ENCODE measurements at places on chromosomes 2 and 18.

DNA sequence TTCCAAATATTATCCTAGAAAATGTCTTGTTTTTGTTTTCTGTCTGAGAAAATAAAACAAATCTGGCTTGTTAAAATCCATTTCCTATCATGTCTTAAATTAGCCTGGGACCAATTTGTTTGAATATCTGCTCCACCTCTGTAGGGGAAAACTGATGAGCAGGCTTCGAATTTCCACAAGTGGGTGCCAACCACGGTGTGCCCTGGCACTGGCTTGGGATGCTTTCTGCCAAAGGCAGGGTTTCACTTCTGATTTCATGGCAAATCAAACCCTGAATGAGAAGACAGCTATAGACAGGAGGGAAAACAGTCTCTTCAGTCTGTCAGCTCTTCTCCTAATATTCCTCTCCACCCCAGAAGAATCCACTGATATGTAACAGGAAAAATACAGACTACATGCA, 33.7 kb upstream of the STAT4 start:
- no peak for DNase-seq

DNA sequence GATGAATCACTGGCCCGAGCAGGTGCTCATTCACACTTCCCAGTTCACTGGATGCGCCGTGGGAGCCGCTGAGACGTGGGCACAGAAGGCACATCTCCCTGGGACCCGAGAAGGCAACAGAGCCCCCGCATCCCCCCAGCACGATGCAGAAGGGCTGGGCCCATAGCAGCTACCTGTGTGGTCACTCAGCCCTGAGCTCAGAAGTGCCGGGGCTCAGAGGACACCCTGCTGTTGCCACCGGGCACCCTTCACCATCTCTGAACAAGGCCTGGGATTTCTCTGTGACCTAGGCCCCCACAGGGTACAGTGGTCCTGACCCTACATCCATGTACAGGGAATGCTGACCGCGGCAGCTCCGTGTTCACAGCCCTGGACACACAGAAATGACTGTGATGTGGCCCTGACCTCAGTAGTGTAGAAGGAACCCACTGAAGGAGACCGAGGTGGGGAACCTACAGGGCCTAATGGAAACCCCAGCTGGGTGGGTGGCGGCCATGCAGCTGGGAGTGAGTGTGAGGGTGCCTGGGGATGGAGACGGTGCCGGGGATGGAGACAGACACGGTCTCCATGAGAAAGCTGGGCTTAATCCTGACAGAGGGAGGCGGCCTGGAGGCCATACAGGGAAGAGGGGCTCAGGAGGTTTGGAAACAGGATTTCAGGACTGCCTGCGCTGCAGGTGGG, 111.9 kb upstream of the OTOS start:
- no peak for DNase-seq

DNA sequence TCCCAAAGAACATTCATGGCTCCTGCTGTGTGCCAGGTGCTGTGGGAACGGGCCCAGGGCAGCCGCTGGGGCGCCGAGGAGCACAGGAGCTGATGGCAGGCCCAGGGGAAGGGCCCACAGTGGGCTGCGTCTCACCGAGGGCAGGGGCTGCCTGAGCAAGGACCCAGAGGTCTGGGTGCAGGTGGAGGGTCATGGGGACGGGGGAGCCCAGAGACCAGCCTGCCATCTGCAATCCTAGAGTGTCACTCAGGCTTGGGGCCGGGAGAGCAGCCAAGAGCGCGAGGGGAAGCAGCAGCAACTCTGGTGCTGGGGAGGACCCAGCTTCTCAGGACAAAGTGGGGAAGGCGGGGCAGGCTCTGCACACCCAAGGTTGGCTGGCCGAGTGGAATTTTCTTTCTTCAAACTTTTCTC, 207.4 kb downstream of the HDAC4 start:
- no peak for DNase-seq

GRCh38 chr2:219520079-219520478, 5.8 kb downstream of the ASIC4 start:
- DNase-seq = no peak

- DNase-seq = no peak
Observed at GRCh38 chr2:31474296-31474695, 59.8 kb upstream of the XDH start.

DNA sequence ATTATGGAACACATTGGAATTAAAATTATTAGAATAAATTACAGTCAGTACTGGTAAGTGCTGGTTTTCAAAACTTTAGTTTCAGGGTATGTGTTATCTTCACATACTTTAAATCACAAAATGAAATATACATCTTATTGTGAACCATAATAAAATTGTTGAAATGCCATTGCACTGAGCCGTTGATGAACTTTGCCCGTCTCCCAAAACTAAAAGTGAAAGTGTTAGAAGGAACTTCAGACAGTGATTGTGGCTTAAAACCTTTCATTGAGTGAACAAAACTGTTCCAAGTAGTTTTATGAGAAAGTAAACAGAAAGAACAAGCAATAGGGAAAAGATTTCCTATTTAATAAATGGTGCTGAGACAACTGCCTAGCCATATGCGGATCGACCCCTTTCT, 811.6 kb downstream of the PLCL1 start:
- DNase-seq = no peak

DNA sequence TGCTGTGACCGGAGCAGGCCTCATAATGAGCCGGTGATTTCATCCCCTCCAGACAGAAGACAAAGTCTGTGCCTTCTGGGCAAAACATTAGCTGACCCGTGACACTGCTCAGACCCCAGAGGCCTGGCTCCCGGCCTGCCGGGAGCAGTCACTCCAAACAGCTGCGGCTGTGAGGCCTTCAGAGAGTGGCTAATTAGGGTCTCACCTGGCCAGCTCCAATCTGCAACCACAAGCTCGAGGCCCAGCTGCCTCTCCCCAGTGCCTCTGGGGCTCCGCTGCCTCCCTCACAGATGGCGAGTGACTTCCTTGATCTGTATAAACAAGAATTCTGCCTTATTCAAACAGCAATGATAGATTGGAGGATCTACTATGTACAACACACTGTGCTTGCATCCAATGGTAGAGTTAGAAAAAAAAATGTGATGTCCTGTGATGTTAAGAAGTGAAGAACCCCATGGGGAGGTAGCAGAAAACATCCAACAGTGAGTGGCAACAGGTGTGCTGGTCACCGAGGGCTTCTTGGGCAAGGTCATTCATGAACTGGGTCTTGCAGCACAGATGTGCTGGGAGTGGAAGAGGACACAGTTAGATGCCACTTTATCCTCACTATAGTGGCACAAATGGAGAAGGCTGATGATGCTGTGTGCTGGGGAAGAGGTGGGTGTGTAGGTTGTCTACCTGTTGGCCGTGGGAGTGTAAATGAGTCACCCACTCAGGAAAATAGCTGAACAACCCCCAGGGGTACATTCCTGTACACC, 98.2 kb upstream of the ASAP2 start:
- no peak for DNase-seq

DNA sequence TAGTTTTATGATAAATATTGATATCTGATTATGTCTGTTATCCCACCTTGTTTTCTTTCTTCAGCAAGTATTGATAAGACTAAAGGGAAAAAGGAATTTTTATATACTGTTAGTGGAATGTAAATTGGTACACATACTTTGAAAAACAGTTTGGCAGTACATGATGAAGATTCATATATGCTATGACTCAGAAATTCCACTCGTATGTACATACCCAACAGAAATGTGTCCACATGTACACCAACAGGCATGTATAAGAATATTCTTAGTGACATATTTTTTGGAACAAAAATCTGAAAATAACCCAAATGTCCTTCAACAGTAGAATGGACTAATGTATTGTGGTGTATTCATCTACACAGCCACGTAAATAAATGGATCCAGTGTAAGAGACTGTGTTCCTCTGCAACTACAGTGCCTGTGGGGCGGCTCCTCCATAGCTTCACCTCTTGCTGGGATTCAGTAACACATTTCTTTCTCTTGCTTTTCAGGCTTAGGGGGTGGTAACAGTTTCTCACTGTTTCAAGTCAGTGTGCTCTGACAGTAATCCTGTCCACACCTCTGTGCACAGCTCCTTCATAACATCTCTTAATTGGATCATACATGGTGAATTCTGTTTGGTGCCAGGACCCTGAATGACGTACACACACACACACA, 35.5 kb upstream of the ALMS1 start:
- DNase-seq = no peak

- peak; percentile 72 for DNase-seq
Observed at GRCh38 chr2:69704446-69704845, 37.5 kb upstream of the ANXA4 start.

Measured in cardiac fibroblast (primary cell).